ENCODE measurements at places on chromosomes 11 and 22.
A peak's percentile ranks its signal among the peaks of the same experiment; 100 is the strongest.

GRCh38 chr11:125091247-125091876 lies 20.1 kb downstream of the TMEM218 start:
- DNase-seq = no peak

DNA sequence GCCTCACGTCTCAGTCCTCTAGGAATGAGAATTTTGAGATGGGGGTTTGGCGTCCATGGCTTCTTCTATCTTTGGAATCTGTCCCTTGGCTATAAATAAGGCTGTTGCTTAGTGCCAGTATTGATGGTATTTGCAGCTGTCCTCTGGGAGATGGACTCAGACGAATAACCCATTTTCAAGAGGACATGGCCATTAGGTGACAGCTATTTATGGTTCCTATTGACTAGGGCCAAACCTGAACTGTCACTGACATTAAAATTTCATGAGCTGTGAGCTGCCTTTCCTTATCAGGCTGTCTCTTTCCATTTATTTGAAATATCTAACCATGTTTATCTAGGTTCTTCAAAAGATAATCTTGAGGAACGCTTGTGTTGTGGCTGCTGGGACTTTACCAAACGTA lies 92.7 kb downstream of the NAV2 start:
- DNase-seq = no peak

DNA sequence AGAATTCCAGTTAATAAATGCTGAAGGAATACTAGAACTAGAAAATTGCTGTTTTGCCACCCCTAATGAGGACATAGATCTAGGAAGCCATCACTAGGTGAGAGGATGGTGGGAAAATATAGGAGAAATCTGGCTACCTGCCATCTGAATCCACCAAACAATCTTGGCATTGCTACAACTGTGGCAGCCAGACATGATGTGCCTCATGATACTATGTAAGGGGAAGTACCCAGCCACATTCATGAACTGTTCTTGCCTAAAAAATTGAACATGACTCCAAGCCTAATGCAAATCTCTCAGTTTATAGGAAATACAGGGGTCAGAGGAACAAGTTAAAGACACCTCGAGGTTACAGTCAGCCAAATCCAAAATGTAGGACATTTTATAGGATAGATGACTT lies 72.8 kb downstream of the SFI1 start:
- no peak for DNase-seq

GRCh38 chr11:100066399-100066798 lies 620.7 kb upstream of the ARHGAP42 start:
- no peak for DNase-seq

- DNase-seq = no peak
Measured at GRCh38 chr11:78110351-78110750, 29.1 kb downstream of the ALG8 start.

DNA sequence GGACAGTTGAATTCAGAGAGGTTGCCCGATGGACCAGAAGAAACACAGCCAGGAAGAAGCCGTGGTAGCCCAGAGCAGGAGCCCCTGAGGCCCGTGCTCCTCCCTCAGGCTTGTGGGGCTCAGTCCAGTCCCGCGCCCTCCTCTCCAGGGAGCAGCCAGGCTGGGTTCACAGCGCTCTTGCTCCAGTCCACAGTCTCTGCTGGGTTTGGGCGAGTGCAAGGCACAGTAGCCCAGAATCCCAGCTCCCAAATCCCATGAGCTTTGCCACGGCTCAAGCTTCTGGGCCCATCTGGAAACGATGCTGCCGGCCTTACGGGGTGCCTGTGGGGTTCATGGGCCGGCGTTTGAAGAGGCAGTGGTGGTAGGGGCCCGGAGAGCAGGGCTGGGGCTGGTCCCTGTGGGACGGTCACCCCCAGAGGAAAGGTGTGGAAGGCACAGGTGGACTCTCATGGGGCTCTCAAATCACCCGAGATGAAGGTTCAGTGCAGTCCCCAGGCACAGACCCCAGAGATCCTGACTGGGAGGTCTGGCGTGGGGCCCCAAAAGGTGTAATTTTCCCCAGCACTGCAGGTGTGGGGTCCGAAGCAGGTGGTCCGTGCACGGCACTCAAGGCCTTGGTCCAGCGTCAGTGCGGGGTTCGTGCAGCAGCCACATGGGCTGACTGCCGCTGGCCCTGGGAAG lies 30.6 kb upstream of the ATXN10 start:
- no peak for DNase-seq

DNA sequence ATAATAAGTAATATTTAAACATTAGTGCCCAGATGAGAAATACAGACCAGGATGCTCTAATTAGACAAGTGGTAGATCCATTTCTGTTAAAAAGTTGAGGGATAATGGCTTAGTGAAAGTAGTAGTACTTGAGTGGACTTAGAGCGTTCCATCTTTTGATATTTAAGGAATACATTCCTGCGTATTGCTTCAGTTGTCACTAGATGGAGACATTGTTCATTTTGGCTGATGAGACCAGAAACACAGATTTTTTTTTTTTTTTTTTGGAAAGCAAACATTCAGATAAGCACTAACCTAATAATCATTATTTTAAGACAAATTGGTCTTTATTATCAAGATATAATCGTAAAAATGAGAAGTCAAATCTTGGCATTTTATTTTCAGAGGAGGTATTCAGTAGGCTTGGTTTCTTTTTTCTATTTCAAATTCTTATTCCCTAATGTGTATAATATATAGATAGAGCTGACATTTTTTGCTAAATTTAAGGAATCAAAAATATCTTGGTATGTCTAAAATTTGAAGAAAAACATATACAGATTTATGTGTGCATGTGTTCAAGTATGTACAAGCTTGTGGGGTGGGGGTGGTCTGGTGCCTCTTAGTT lies 92.9 kb downstream of the DYNC2H1 start:
- no peak for DNase-seq

GRCh38 chr22:42284643-42285181 lies 14.3 kb upstream of the TCF20 start:
- DNase-seq = peak; percentile 32

Measured in Right ventricle myocardium superior (tissue), 1 donor.